Frontal cortex (tissue), 4 donors: ENCODE measurements at places on chromosomes 6 and 20. TPM values are rescaled to one million over a fixed set of nuclear protein-coding genes. Genes with fewer than 3 reads are reported as not detected.

B3GAT2 gene
- 18.8 TPM for total RNA-seq

CRISP3 gene
- total RNA-seq, result under 0.01 TPM

GRCh38 chr20:15316556-15316955, 979.1 kb upstream of the FLRT3 start:
- DNase-seq, result no peak

GRCh38 chr20:13231031-13231752, 10.1 kb downstream of the ISM1 start:
- no peak for DNase-seq

- DNase-seq, result no peak
Measured at GRCh38 chr20:51514249-51514648, 28.3 kb downstream of the NFATC2 start.

DNA sequence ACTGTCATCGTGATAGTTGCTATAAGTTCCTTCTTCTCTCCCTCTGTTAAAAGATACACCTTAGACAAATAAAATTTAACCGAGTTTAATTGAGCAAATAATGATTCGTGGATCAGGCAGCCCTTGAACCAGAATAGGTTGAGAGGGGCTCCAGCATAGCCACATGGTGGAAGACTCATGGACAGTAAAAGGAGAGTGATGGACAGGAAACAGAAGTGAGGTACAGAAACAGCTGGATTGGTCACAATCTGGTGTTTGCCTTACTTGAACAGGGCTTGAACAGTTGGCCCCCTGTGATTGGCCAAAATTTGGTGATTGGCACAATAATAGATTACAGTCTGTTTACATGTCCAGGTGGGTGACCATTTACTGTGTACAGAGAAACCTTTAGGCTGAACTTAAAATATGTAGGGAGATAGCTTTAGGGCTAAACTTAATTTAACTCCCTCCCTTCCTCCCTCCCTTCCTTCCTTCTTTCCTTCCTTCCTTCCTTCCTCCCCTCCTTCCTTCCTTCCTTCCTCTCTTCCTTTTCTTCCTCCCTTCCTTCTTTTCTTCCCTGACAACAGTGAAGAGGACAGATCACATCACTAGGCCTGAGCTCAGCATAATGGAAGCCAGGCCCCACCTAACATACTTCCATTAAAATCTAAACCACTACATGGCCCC, 531.8 kb upstream of the JARID2 start:
- DNase-seq, result no peak
